ENCODE measurements at places on chromosomes 16 and 17. TPM values are rescaled to one million over a fixed set of nuclear protein-coding genes. Genes with fewer than 3 reads are reported as not detected.

- no peak for DNase-seq
These were observed 16.8 kb upstream of the MTSS2 start for GRCh38 chr16:70702624-70703023.

The PRSS53 gene
- total RNA-seq, result 3.3 TPM

DNA sequence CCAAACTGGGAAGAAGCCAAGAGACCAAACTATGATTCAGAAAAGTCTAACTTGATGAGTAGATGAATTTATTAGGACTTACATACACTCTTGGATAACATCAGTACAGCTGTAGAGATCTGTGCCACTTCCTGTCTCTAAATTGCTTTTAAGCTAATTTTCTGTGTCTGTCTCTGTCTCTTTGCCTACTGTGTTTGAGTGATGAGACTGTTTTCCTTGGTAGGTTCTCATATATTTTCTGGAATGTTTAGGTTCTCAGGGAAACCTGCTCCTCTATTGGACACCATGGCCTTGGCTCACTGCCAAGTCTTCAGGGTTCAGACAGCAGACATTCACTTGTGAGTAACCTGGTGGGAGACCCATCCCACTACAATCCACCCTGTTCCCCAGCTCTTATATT lies 103.5 kb upstream of the KIF2B start:
- DNase-seq, result no peak

The HIC1 gene
- 27.6 TPM for total RNA-seq

GRCh38 chr16:74073456-74073855 lies 223.2 kb upstream of the PSMD7 start:
- DNase-seq, result no peak

The COX10 gene
- 22.8 TPM for total RNA-seq

GRCh38 chr17:7328840-7329373 lies at the start of gene NEURL4:
NEURL4 (minus strand) TSS chr17:7329335; CDS start chr17:7329312, 23 bp downstream.
- no peak for DNase-seq

DNA sequence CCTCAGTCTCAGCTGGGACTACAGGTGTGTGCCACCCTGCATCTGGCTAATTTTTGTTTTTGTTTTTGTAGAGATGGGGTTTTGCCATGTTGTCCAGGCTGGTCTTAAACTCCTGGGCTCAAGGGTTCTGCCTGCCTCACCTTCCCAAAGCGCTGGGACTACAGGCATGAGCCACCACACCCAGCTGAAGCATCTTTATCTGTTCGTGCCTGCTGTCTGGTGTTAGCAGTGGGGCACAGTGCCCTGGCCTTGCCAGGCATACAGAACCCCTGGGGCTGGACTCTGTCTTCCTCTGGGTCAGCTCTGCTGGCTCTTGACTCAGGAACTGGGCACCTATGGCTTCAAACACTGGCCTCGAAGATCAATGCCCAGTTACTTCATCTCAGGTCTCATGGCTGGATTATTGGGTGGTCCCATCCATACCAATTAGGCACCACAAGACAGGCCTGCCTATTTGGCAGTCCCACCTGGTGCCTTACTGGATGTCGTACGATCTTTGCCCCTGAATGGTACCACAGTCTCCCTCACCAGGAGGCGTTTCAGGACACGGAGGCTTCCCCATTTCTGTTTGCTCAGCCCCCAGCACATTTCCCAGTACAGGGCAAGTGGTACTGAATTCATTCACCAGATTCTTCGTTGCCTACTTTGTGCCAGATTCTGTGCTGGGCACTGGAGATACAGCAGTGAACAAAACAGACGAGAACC lies 99.3 kb downstream of the RAB11FIP4 start:
- no peak for DNase-seq

GRCh38 chr17:78268191-78268874 lies 36.9 kb downstream of the TMEM235 start:
- no peak for DNase-seq

GRCh38 chr16:19830902-19831560 lies 53.6 kb downstream of the GPRC5B start:
- DNase-seq, result no peak

The KRTAP4-5 gene
- not detected for total RNA-seq

DNA sequence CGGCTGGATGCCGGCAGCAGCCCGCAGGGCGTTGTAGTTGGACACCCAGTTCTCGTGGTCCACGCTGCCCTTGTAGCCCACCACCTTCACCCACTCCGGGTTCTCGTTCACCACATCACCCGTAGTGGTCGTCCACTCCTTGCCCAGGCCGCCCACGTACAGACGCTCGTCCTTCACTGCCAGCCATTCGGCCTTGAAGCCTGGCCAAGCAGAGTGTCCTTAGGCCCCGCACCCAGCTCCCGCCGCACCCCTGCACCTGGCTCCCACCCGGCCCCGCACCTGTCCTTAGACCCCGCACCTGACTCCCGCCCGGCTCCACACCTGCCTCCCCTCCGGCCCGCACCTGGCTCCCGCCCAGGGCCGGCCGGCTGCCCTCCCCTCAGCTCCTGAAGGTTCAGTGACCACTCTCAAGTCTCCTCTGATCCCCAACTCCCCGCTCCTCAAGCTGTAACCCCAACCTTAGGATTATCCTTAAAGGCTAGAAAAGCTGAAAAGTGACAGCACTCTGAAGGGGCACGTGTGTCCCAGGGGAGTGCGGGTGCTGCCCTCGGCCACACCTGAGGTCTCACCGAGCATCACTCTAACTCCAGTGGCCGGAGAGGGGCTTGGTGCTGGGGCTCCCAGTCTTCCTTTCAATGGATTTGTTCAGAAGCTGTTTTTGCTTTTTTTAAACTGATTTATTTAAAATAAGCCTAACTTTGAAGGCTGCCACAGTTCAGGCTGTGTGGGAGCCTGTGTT lies 14.4 kb downstream of the CANT1 start:
- no peak for DNase-seq

DNA sequence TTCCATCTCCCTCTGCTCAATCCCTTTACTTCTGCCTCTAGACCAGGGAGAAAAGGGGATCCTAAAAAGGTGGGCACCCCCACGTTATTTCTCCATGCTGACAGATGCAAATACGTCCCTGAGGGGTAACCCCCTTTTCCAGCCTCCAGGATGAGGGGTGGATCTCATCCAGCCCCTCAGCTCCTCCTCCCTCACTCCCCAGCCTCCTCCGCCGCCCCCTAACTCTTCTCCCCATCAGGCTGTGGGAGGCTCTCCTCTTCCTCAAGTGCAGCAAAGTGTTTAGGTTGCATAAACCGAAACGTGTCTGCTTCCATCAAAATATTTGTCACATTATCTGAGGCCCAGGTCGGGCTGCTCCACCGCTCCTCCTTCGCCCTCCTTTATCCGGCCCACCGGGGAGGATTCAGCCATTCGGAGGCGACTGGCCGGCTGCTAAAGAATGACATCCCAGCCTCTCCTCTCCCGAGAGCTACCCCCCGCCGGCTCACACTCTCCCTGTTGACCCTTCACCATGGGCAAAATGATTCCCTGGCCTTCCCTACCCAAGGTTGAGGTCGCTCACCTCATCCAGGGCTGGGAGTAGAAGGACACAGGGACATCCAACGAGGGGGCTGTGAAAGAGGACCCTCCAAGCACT lies 1.2 kb upstream of the C1QL1 start:
- DNase-seq, result no peak

- DNase-seq, result no peak
These were observed 693.4 kb downstream of the TOX3 start for GRCh38 chr16:51853586-51853985.

DNA sequence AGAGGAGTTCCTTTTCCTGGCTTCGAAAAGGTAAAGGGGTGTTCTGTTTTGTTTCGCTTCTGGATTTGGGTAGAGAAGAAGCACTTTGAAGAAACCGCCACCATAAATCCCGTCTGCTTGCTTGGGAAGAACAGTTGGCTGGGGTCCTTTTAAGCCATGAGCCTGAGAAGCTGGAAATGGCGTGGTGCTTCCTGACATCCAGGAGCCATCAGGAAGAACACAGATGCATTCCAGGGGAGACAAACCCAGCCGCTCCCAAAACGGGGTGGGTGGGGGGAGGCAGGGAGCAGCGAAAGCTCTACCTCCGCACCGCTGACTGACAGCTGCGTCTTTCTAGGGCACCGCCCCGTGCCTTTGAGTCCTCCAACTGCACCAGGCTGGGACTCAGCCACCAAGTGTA lies 91.6 kb downstream of the ZDHHC7 start:
- no peak for DNase-seq

DNA sequence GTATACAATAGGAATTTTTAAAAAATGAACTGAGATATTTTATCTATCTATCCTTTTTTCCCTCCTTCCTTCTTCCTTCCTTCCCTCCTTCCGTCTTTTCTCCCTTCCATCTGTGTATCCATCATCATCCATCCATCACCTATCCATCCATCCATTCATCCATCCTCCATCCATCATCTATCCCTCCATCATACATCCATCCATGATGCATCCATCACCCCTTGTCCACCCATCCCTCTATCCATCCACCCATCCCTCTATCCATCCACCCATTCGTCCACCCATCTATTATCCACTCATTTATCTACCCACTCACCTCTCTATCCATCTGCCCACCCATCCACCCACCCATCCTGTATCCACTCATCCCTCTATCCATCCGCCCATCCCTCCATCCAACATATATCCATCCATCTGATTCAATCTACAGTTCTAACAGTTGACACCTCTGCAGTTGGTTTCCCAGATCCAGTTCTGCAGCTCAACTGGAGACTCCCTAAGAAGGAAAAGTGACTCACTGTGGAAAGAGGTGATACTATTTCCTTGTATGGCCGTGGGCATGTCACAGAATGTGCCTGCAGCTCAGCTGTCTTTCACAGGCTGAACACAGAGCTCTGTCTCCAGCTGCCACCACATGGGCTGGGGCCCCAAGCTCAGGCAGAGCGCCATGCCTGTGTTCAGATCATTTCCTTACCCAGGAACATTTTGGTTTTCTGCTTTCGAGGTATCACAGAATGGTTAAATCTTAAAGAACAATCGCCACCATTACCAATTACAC lies 130.8 kb downstream of the XYLT1 start:
- no peak for DNase-seq

DNA sequence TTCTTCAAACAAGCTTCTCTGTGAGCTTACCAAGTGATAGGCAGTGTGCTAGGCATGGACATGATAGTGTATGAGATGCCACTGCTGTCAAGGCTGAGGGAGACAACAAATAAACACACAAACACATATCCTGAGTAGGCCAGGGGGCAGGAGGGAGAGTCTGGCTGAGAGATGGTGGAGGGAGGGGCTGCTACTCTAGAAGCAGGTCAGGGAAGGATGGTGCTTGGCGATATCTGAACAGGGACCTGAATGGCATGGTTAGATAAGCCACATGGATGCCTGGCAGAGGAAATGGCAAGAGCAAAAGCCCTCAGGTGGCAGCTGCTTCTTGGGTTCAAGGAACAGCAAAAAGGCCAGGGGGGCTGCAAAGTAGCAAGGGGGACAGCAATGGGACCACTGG lies 8.6 kb upstream of the CHST6 start:
- no peak for DNase-seq

The CCL2 gene
- total RNA-seq, result 47.5 TPM

- no peak for DNase-seq
These were observed 72.6 kb upstream of the METRNL start for GRCh38 chr17:83006515-83007455.

- DNase-seq, result no peak
These were observed 4.6 kb downstream of the MMP28 start for GRCh38 chr17:35790841-35791240.

GRCh38 chr16:88522276-88522949 lies 47.8 kb upstream of the ZC3H18 start:
- no peak for DNase-seq

The ENO3 gene
- total RNA-seq, result 8.4 TPM

DNA sequence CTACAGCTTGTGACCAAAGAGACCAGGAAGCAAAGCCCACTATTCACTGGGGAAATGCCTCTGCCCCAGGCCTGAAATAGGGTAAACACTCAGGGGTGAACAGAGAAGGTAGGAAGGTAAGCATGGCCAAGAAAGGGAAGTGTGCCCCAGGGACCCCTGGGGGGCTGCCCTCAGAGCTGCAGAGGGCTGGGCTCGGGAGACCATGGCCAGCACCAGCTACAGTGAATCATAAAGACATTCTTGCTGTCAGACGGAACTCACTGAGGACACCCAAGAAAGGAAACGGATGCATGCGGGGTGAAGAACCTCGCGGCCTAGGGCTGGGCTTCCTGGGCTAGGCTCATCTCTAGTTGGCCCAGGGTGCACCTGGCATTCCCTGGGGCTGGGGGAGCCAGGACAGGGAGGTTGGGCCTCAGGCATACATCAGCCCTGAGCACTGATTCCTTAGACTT lies 9.6 kb downstream of the HIC1 start:
- DNase-seq, result no peak

The DNAI2 gene
- 0.60 TPM for total RNA-seq

The PPM1E gene
- 0.42 TPM for total RNA-seq

The VTN gene
- 1.7 TPM for total RNA-seq

GRCh38 chr17:81905424-81905875 lies 3.4 kb downstream of the NPB start:
- no peak for DNase-seq

GRCh38 chr16:79436885-79437284 lies 163.7 kb downstream of the MAF start:
- DNase-seq, result no peak

GRCh38 chr17:48725004-48725287 lies 2.0 kb downstream of the PRAC2 start:
- no peak for DNase-seq

The CNTNAP4 gene
- 0.22 TPM for total RNA-seq

DNA sequence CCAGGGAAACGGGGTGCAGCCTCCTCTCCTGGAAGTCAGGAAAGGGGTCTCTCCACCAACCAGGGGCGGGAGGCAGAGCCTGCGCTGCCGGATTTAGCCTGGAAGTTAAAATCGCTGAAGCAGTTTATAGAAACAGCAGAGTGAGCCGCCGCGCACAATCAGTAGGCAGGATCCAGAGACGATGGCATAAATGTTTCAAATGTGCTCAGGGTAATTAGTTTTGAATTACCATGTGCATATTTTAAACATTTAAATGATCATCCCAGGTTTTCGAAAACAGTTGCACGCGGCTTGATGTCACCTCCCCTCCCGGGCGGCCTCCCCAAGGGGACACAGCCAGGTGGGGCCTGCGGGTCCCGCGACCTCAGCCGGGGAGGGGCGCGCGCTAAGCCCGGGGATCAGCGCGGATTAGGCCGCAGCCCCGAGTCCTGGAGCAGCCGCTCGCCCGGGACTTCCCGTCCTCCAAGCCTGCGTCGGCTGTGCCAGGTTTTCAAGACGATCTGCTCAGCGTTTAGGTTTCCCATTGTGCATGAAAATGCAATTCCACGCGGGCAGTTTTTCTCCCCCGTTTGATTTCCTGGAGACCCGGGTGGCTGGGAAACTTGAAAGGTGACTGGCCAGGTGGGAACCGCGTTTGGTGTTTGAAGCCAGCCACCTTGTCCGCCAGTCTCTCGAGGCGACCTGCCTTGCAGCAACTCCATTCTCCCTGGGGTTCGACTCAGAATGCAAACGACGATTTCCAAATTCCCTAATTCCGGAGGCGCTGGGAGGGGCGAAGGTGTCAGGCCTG lies 78.3 kb downstream of the RPA1 start:
- DNase-seq, result no peak

The TMEM100 gene
- total RNA-seq, result 29.1 TPM

Data from tibial nerve (tissue), 4 donors.